ENCODE measurements at places on chromosomes 2 and 18.

GRCh38 chr2:169480079-169480465 lies 778 bp downstream of the BBS5 start:
- DNase-seq, result no peak

DNA sequence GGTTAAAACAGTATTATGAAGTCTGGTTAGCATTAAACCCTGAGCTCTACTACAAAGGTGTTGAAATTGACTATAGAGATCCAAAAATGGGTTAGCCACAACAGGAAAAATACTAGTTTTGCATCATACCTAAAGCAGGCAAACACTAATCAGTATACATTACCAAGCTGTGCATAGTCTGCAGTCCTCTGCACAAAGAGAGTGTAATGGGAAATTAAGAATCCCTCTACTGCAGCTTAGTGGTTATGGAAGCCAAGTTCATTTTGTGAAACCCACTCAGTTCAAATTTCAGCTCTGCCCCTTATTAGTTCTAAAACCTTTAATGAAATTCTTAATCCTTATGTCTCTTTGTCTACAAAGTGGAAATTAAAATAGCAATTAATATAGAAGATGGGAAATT lies 192.1 kb downstream of the MBD2 start:
- DNase-seq, result no peak

DNA sequence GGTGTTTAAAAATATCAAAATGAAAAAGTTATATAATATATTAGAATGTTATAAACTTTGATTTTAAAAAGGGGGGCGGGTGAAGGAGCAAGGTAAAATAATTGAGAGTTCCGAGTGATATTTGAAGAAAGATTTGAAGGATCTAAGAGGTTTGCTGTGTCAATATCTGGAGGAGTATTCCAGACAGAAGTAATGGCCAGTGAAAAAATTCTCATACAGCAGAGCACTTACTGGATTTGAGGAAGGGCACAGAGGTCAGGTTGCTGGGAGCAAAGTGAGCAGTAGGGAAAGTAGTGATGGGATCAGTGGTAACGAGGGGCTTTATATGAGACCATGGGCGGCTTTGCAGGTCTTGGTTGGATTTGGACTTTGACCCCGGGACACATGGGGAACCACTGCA lies 531.5 kb downstream of the ADCYAP1 start:
- no peak for DNase-seq

DNA sequence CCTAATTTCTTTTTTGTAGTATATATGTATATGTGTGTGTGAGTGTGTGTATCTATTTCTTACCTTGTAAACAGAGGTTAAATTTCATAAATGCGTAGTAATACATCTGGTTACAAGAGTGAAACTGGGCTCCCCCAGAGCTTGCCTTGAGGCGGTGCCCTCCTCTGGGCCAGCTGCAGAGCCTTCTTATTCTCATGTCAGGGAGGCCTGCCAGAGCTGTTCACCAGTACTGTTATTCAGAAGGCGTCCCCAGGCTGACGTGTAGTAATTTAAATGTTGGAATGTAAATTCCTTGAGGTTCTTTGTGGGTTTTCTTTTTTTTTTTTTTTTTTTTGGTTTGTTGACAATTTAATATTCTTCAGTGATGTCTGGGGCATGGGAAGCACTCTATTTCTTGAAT lies 11.2 kb downstream of the COPS8 start:
- DNase-seq, result no peak

DNA sequence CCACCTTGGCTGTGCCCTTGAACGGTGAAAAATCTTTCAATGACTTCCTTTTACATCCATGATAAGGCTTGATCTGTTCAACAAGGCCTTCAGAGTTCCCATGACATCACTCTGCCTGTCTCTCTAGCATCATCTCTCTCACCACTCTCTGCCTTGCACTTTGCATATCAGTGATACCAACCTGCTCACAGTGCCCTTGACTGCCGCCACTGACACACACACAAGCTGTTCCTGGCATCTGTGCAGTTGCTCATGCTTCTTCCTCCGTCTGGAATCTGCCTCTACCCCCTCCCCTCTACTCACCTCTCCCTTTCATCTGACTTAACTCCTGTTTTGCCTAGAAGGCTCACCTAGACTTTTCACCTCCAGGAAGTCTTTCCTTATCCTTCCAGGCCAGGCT lies 79.1 kb upstream of the SEC11C start:
- DNase-seq, result no peak

GRCh38 chr18:31206787-31207381 lies 44.2 kb upstream of the DSC1 start:
- no peak for DNase-seq

DNA sequence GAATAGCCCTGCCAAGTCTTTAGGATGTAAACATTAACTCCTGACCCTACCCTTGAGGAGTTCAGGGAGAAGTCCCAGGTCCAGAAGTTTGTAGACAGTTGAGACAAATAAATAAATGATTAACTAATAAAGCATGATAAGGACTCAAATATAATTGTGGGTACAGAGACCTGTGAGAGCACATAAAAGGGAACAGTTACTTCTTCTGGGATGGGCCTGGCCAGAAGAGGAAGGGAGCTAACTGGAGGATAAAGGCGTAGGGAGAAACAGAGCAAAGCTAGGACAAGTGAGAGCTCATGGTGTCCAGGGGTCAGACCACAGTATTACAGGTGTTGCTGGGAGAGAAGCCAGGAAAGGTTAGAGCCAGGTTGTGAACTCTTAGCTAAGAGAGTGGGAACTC lies 3.0 kb downstream of the LCLAT1 start:
- DNase-seq, result no peak

DNA sequence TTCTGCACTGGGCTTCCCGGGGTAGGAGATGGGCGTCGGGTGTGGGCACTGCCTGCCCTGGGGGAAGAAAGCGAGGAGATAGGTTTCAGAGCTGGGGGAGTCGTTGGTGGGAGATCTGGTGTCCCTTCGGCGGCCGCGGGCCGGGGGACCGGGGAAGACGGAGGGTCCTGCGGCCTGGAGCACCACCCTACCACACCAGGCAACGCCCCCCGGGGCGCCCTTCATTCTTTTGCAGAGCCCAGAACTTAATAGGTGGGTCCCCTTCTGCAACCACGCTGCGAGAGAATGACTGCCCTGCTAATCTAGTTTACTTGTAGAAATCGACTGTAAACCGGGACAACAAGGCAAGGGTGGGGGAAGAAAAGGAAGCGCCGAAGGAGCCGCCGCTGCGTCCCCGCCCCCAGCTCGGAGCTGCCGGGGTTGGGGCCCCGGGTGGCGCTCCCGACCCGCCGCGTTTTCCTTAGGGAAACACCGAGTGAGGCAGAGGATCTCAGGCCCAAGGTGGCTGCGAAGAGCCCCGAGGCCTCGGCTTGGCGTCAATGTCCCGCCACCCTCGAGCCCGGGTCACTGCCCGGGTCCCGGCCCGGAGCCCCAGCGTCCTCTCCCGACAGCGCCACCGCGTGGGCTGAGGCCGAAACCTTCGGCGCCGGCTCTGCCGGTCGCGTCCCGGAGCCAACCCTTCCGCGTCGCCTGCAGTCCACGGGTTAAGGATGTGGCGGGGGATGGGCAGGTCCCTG lies 5.4 kb upstream of the SATB2 start:
- peak; percentile 91 for DNase-seq

Measured in sciatic nerve (tissue), 2 donors.